ENCODE measurements at places on chromosomes 16 and 17.
A peak's percentile ranks its signal among the peaks of the same experiment; 100 is the strongest.

- DNase-seq = no peak
Measured at GRCh38 chr17:81422776-81423697, 27.8 kb downstream of the BAHCC1 start.

- DNase-seq = no peak
Measured at GRCh38 chr16:12798846-12799245, 4.8 kb downstream of the CPPED1 start.

DNA sequence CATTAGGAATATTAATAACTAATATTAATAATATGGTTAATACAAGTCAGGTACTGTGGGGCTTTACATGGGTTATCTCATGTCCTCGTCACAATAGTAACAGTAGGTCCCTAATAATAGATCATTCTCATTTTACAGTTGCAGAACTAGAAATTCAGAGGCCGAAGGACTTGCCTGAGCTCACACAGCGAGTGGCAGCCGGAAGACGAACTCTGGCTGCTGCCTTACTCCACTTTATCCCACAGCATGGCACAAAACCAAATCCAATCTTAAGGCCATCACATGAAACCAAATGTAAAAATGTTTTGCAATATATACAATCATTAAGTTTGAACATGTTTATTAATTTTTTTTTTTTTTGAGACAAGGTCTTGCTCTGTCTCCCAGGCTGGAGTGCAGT lies 13.6 kb downstream of the GNA13 start:
- DNase-seq = no peak

- DNase-seq = no peak
Measured at GRCh38 chr16:30747331-30747730, 894 bp upstream of the PHKG2 start.

DNA sequence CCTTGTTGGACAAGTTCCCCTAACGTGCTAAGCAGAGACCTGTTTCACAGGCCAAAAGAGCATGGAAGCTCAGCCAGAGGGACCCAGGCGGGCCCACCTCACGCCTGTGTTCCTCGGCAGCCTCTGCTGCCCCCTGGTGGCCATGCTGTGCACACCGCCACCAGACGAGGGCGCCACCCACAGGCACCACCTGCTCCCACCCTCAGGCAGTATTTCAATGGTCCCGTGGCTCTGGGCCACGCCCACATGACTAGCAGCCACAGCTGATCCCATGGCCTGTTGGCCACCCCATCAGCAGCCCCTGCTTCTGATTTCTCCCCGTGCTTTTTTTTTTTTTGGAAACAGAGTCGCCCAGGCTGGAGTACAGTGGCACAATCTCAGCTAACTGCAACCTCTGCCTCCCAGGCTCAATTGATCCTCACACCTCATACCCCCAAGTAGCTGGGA lies 18.9 kb downstream of the MPG start:
- peak; percentile 92 for DNase-seq

DNA sequence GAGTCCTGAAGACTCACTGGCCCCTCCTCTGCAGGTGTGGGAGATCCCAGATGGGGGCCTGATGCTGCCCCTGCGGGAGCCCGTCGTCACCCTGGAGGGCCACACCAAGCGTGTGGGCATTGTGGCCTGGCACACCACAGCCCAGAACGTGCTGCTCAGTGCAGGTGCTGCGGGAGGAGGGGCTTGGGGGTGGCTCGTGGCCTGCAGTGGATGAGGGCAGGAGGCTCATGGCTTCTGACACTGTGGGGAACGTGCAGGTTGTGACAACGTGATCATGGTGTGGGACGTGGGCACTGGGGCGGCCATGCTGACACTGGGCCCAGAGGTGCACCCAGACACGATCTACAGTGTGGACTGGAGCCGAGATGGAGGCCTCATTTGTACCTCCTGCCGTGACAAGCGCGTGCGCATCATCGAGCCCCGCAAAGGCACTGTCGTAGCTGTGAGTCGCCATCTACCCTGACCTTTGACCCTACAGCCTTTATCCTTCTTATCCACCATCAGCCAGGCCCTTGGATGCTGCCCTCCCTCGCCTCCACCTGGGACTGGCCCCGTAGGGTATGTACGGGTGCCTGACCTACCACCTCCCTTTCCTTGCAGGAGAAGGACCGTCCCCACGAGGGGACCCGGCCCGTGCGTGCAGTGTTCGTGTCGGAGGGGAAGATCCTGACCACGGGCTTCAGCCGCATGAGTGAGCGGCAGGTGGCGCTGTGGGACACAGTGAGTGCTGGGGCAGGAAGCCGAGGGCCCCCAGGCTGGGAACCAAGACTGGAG lies 3.6 kb downstream of the CORO1A start:
- peak; percentile 91 for DNase-seq

- no peak for DNase-seq
Measured at GRCh38 chr16:84557504-84557903, 53.0 kb upstream of the MEAK7 start.

DNA sequence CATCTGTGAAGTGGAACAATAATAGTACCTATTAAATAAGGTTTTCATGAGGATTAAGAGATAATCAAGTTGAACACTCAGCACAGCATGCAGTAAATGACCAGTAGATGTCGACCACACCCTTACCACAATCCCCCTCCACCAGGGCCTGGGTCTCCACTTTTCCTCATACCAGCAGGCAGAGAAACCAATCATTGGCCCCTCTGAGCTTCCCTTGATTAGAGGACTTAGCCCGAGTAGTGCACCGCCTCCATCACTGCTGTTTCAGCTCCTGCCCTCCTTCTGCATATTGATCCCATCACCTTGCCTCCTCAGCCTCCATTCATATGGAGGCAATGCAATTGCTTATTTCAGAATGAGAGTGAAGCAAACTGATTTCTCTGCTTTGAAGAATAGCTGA lies 96.5 kb upstream of the CDH11 start:
- DNase-seq = no peak

DNA sequence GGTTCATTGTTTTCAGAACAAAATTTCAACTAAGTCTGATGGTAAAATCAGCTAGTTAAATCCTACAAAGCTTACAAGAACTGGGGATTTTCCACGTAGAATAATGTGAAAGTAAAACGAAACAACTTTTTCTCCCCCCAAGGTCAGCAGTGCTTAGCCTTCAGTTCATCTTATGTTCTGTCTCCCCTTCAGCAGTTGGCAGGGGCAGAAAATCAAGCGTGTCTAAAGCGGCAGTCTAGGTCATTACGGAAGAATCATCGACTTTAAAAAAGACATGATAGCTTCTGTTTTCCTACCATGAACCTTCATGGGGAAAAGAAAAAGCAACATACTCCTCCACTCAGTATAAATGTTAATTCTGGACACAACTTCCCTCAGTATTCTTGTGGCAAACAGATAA lies 50.7 kb downstream of the GNA13 start:
- DNase-seq = no peak

GRCh38 chr17:2943981-2944380 lies 119.4 kb downstream of the OR1D5 start:
- no peak for DNase-seq

- DNase-seq = no peak
Measured at GRCh38 chr17:81432941-81433340, 37.7 kb downstream of the BAHCC1 start.

DNA sequence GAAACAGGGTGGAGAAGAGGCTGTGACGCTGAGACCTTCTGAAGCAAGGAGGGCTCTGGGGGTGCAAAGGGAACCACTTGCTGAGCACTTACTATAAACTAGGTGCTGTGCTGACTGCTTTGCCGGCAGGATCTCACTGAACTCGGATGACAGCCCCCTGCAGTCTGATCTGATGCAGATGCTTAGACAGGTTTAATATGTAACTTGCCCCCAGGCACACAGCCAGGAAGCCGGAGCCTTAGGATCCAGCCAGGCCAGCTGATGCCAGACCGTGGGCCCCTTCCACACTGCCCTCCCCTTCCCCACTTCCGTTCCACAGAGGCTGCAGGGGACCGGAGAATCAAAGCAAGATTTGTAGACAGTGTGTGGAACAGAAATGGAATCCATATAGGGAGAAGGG lies 23.1 kb downstream of the SPACA3 start:
- no peak for DNase-seq

DNA sequence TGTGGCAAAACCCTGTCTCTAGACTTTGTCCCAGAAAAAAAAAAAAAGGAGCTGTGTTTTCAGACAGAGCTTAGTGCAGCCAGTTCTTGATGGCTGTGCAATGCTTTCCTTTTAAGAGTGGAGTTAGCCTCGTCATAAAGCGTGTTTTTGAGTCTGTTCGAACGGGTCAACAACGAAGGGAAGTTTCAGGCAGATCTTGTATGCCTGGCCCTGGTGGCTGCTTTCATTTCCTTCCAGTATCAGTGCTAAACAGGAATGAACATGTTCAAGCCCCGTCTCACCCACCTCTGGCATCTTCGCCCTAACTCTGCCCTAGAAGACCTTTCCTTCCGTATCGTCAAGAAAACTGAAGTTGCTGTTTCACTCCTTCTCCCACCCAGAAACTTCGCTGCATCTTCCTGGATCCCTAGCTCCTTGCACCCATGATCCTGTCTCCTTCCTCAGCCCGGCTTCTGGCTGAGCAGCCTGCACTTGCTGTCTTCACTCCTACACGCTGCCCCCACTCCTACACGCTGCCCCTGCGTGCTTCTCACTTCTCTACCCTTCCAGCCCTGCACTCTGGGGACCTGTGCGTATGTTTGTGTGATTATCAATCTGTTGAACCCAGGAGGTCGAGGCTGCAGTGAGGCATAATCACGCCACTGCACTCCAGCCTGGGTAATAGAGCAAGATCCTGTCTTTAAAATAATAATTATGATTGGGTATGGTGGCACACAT lies 55.3 kb downstream of the USP10 start:
- DNase-seq = no peak
